ENCODE measurements at places on chromosomes 4 and X.

GRCh38 chr4:104905546-104905945 is 241.1 kb upstream of the TET2 start:
- no peak for DNase-seq

GRCh38 chr4:172780566-172781081 is 388.0 kb upstream of the GALNT7 start:
- DNase-seq, result no peak

DNA sequence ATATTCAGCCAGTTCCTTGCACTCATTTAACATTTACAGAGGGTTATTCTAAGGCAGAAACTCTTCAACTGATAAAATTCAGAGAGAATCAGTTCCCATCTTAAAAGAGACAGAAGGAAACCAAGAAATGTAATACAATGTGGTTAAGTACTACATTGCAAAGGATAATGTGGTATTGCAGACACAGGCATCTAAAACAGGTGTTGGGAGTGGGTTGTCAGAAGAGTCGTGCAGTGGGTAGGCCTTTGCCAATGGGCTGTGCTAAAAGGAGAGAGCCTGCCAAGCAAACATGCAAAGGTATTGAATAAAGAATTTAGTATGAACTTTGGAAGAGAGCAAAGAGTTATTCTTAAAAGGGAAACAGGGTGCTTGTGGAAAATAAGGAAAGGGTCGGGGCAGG is 1044.4 kb upstream of the DIAPH2 start:
- DNase-seq, result no peak

DNA sequence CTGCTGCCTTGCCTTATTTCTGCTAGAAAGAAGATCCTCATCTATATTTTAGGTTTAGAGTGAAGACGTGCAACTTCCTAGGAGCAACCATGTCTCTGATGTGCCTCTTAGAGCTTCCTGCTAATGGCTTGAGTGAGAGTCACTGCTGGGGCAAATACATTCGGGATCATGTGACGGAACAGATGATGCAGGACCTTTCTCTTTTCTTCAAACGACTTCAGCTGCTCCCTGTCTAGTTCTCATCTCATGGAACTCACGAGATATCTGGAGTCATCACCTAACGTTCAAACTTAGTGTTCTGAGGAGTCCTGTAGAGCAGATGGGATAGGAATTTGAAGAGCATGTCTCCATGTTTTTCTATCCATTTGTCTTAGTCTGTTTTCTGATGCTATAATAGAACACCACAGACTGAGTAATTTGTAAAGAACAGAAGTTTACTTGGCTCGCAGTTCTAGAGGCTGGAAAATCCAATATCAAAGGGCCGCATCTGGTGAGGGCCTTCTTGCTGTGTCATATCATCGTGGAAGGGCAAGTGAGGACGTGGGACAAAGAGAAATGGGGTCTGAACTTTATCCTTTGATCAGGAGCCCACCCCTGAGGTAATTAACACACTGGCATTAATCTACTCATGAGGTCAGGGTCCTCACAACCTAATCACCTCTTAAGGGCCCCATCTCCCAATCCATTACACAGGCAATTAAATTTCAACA is 43.5 kb upstream of the SCRG1 start:
- DNase-seq, result no peak

DNA sequence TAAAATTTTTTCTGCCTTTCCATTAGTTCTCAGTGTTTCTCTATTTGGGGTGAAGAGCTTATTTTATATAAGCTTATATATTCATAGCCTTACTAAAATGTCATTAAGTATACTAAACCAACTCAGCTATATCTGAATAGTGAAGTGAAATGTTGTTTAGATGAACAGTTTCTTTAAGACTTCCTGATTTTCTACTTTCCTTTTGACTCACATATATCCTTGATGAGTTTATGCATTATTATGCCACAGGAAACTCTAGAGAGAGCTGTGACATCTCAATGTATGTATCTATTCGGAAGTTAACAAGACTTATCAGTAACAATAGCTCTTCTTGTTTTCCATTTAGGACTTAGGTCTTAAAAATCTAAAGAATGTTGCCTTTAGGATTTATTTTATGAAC is 1491.8 kb upstream of the IGFBP7 start:
- no peak for DNase-seq

- DNase-seq, result no peak
These were observed 188.0 kb downstream of the STIM2 start for GRCh38 chr4:27048429-27049238.

- DNase-seq, result peak; percentile 82
These were observed 313.6 kb upstream of the DDX53 start for GRCh38 chrX:22686138-22686541.

DNA sequence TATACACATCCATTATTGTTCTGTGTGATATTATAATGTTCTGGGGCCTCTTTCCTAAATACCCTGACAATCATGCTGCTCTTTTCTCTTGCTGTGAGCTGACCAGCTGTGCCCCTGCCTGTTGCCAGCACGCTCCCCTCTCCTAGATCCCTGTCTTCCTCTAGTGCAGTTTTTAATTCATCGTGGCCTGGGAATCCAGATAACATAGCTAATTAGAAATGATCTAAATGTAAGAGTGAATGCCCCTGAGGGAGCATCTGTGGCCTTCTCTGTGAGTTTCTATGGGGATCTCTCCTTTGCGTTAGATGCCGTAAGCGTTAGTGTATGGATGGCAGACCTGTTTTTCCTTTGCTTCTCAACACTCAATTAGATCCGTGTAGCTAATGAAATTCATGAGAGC is 434.3 kb downstream of the SPRY1 start:
- DNase-seq, result no peak

GRCh38 chr4:3107271-3107670 is 32.8 kb downstream of the HTT start:
- no peak for DNase-seq

- DNase-seq, result no peak
These were observed 21.8 kb downstream of the ADAM29 start for GRCh38 chr4:174940002-174940401.

GRCh38 chr4:52103319-52103718 is 52.2 kb downstream of the SPATA18 start:
- DNase-seq, result no peak

DNA sequence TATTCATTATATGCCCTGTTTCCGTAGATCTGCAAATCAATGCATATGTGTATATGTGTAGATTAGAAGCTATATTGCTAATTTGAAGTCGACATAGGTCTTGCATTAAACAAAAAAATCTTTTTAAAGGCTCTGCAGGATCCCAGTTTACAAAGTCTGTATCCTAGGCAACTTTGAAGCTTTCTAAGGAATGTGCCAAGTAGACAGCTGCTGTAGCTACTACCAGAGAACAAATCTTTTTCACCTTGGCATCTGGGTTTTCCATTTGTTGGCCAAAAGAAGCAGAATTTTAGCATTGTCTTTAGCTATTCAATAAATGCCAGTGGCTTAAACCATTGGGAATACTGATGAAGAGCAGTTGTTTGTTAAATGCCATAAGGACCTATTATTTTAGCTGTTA is 88.0 kb downstream of the NAA11 start:
- DNase-seq, result no peak

DNA sequence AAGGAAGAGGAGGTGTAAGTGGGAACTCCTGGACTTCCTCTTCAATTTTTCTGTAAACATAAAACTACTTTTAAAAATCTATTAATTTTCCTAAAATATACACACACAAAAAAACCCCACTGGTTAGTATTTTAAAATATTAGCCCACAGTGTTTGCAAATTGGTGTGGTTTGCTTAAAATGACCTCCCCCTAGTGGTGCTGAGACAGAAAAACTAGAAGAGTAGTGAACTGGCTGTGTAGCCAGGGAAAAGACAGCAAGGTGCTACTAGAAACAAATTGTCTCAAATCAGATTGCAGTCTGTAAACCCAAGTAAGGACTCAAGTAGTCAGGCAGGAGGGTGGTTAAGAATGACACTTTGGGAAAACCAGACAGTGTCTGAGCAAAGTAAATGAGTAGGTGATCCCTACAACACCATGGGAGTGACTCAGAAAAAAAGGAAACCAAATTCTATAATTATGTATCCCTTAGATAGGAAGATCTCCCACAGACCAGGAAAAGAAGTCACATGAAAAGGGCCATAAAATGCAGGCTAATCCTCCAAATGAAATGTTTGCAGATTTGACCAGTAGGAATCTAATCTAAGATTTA is 26.0 kb downstream of the AMTN start:
- DNase-seq, result no peak

GRCh38 chrX:48540028-48540375 is 488 bp downstream of the TBC1D25 start:
- DNase-seq, result no peak

GRCh38 chr4:61273233-61273632 is 73.1 kb downstream of the ADGRL3 start:
- no peak for DNase-seq

GRCh38 chr4:122633211-122633610 is 12.3 kb upstream of the IL21 start:
- DNase-seq, result peak; percentile 1
